ENCODE measurements at places on chromosomes 16 and 17. TPM values are rescaled to one million over a fixed set of nuclear protein-coding genes. Genes with fewer than 3 reads are reported as not detected.

GRCh38 chr17:5241861-5242671, 7.4 kb upstream of the SCIMP start:
- peak; percentile 29 for DNase-seq

GRCh38 chr17:61856035-61856434, 7.3 kb downstream of the BRIP1 start:
- DNase-seq, result no peak

Gene CCL3
- total RNA-seq, result 7.2 TPM

GRCh38 chr17:34248511-34249024, 6.5 kb upstream of the CCL2 start:
- DNase-seq, result peak; percentile 30

GRCh38 chr16:13935408-13935807, 15.5 kb downstream of the ERCC4 start:
- no peak for DNase-seq

Data from stomach (tissue), 19 donors.